ENCODE measurements at places on chromosomes 16 and 17. TPM values are rescaled to one million over a fixed set of nuclear protein-coding genes. Genes with fewer than 3 reads are reported as not detected.

Gene IGF2BP1
- 0.03 TPM for total RNA-seq

Gene COPZ2
- 50.5 TPM for total RNA-seq

Gene CCL8
- 1.9 TPM for total RNA-seq

Gene RGS11
- total RNA-seq = 14.8 TPM

Gene CCT6B
- total RNA-seq = 2.3 TPM

Gene PTRH2
- 10.1 TPM for total RNA-seq

Gene GSG1L2
- not detected for total RNA-seq

Gene CCL5
- 1.7 TPM for total RNA-seq

Gene CD300LB
- 0.32 TPM for total RNA-seq

Gene NUP93
- total RNA-seq = 38.6 TPM

Gene LRRC46
- total RNA-seq = not detected

Gene OR3A3
- total RNA-seq = not detected

Gene ERN1
- total RNA-seq = 11.4 TPM

Gene DPEP2
- total RNA-seq = 2.7 TPM

Gene VTN
- total RNA-seq = 14.3 TPM

Gene SDR42E1
- total RNA-seq = 0.94 TPM

Measured in left cardiac atrium (tissue), 4 donors.